ENCODE measurements at places on chromosomes 6 and 20.

DNA sequence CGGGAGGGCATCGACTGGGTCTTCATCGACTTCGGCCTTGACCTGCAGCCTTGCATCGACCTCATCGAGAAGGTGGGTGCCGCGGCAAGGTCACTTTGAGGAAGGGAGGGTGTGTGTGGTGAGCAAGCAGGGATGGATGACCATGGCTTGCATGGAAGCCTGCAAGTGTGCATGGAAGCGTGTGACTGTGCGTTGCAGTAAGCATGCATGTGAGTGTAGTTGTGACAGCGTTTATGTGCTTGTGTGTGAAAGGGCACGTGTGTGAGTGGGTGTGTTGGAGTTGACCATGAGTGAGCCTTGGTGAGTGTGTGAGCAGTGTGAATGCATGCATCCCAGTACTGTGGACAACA is 32.5 kb downstream of the MYH7B start:
- no peak for DNase-seq

- DNase-seq, result no peak
Measured at GRCh38 chr6:85241498-85242052, 208.3 kb upstream of the NT5E start.

- DNase-seq, result no peak
Measured at GRCh38 chr6:109429496-109429895, 10.9 kb downstream of the PPIL6 start.

GRCh38 chr6:79146421-79146820 is 68.4 kb upstream of the PHIP start:
- DNase-seq, result no peak

GRCh38 chr20:47051936-47052526 is 157.4 kb downstream of the EYA2 start:
- DNase-seq, result no peak

DNA sequence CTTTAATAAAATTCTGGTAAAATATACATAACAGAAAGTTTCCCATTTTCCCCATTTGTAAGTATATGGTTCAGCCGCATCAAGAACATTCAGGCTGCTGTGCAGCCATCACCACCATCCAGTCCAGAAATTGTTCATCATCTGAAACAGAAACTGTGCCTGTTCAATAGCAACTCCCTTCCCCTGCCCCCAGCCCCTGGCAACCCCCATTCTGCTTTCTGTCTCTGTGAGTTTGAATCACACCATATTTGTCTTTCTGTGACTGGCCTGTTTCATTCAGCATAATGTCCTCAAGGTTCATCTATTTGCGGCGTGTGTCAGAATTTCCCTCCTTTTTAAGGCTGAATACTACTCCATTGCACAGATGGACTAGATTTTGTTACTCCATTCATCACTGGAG is 19.1 kb downstream of the VSTM2L start:
- DNase-seq, result no peak

GRCh38 chr6:129597023-129597713 is 112.8 kb downstream of the ARHGAP18 start:
- DNase-seq, result no peak

DNA sequence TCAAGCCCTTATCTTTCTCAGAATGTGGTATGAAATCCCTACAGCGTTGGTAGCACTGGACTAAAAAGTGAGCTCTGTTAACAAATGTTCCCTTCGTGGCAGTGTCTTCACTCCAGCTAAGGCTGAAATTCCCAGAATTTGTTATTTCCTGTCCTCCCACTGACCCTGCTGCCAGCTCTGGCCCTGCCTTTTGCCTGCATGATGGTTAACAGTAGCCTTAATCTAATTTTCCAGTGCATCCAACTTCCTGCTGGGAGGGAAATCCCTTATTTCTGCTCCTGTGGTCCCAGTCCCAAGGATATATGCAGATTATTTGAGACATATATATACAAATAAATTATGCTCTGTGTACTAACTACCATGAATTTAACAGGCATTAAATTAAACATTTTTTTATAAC is 157.2 kb upstream of the CARMIL1 start:
- DNase-seq, result peak; percentile 60

DNA sequence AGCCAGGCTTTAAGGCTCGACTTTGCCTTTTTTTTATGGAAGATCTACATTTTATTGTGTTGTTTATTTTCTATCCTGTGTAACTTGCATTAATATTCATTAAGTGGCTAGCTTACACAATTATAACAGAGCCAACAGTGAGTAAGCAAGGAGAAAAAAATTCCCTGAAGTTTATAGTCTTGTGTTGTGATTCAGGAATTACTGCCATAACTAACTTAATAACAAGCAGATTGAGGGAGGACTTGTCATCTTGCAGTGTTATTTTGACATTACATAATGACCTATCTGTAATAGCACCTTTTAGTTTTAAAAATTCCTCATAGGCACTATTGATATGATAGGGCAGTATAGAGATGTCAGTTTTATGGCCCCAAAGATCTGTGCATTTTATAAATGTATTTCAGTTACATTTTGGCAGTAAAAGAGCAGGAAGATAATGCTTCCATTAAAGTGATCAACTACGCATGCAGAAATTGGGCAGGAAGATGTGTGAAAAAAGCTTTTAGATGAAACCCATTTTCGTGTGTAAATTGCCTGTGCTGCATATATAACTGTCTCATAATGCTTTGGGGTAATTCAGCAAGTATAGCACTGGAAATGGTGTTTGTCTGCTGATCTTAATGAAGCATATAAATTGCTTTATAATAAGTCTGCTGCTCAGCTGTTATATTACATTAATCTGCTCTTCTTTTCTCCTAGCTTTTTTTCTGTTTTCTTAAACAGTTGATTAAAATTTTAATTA is 123.0 kb downstream of the SMAP1 start:
- peak; percentile 6 for DNase-seq
